ENCODE measurements at places on chromosomes 7 and 10. TPM values are rescaled to one million over a fixed set of nuclear protein-coding genes. Genes with fewer than 3 reads are reported as not detected.

GOT1 gene
- total RNA-seq: 33.9 TPM

CTAGE8 gene
- not detected for total RNA-seq

SYT15 gene
- 0.08 TPM for total RNA-seq

BTBD16 gene
- not detected for total RNA-seq

MMP21 gene
- total RNA-seq: not detected

ZNF804B gene
- total RNA-seq: not detected

CHCHD2 gene
- 607 TPM for total RNA-seq

ANKRD22 gene
- total RNA-seq: 0.16 TPM

Measured in HT1080 (cell line).